ENCODE measurements at places on chromosomes 12 and 14.

DNA sequence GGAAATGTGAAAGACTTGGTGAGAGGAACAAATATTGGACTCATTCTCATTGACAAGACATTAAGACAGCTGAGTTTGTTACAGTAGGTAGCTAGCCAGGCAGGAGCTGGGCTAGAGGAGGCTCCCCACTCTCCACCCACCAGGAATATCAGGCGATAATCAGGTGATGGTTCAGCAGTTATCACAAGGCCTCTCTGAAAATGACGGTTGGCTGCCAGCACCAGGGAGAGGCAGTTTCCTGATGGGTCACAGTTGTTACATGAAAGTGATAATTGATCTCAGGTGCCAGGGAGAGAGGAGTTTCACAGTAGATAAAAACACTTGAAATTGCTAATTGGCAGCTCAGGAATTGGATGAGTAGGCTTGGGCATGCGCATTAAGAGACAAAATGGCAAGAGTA lies 116.5 kb downstream of the TMTC2 start:
- DNase-seq, result no peak

DNA sequence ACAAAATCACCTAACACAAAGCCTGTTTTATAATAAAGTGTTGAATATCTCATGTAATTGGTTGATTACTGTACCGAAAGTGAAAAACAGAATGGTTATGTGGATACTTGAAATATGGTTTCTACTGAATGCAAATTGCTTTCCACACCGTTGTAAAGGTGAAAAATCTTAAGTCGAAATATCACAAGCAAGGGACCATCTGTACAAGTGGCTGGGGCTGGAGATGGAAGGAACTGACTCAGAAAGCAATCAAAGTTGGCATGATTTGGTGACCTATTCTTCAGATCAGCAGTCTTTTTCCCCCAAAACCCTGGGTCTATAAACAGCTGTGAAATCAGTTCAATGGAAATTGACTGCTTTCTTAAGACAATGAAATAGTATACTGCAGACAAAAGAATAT lies 3.6 kb downstream of the CBX5 start:
- no peak for DNase-seq

DNA sequence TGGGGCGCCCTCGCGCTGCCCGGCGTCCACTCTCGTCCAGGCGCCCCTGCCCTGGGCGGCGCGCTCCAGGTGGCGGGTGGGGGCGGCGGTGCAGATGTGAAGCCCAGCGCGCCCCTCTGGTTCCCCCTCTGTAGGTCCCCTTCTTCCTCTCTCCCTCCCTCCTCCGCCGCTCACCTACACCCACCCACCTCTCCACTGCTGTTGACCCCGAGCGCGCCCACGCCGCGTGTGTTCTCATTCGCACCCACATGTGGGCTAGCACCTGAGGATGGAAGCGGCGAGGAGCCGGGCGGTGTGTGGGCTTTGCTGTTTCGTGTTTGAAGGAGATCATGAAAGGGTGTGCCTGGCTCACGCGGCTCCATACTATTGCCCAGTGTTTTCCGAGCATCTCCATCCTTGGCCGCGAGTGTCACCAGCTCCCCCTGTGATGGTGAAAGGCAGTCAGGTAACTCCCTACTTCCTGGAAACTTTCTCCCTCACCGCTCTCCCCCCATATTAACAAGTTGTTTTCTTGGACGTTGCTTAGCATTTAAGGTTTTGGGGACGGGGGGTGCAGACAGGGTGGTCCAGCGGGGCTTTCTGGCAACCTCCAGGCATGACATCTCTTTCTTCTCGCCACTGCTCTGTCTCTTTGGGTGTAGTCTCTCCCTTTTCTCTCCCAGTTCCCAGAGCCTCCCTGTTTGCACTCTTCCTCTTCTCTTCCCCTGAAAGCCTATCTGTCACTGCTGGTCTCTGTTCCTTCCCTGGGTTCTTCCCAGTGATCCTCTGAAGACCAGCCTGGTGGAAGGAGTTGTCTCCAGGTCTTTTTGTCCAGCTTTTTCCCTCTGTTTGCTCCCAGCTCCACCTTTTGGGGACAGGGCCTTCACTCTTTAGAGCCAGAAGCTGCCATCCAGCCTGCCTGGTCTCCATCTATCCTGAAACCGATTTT lies 1.6 kb downstream of the CACNA1C start:
- no peak for DNase-seq

DNA sequence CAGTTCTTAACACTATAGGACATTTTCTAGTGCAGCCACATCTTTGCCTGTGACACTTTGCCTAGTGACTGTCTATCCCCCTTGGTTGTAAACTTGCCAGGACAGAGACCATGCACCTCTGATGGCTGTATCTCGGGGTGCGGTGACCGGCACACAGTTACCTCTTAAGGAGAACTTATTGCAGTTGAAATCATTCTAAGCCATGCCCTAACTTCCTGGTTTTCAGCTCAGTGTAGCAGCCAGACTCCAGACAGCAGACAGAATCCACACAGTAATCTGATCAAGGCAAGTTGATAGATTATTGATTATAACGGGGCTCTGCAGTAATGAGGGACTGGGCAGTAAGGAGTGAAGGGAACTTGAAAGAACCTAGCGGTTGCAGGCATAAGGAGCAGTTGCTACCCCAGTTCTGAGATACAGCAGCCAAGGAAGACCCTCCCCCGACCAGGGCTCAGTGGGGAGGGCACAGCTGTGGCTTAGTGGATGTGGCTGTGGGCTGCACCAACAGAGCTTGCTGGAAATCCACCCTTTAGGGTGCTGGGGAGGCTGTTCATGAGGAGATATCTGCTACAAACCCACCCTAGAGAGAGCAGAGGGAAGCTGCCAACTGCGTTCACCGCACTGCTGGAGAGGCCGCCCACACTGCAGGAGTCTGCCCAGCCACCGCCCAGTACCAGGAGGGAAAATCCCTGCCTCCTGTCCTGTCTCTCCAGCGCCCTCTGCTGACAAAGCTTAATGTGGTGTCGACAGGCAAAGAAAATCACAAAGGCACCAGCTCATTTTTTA lies 58.2 kb upstream of the BEGAIN start:
- DNase-seq, result peak; percentile 38

- no peak for DNase-seq
Measured at GRCh38 chr12:127025545-127025944, 1241.4 kb upstream of the TMEM132C start.

DNA sequence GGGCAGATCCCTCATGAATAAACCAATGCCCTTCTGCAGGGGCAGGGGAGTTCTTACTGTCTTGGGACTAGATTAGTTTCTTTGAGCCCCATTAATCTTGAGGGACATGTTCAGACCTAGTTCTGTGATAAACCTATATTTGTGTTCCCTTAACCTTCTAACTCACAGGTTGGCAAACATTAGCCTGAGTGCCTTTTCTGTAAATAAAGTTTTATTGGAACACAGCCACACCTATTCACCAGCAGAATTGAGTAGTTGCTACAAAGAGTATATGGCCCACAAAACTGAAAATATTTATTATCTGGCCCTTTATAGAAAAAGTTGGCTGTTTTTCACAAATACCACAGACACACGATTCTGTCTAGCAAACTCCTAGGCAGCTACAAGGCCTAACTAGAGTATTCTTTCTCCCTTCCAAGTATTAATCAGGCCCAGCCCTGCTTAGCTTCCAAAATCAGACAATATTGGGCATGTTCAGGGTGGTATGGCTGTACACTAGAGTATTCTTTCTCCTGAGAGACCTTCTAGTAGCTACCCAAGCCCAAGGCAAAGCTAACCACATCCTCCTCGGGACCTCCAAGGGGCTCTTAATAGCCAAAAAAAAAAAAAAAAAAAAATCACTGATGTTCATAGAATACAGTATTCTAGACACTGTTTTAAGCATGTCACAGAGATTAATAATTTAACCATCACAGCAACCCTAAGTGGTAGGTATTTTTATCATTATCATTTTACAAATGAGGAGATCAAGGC lies 199.3 kb upstream of the PWP1 start:
- DNase-seq, result no peak

DNA sequence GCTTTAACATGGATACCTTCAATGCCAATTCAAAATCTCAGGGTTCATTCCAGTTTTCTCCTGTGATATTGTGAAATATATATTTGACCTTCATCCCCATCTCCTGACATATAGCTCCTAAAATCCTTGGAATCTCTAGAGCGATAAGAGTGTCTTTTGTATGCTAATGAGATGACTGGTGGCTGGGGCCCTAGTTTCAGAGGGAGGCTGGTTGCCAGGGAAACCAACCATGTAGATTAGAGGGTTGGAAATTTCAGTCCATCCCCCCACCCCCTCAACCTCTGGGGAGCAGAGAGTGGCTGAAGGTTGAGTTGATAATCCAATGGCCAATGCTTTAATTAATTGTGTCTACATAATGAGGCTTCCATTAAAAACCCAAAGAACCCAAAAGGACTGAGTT lies 59.4 kb downstream of the SDR9C7 start:
- no peak for DNase-seq

DNA sequence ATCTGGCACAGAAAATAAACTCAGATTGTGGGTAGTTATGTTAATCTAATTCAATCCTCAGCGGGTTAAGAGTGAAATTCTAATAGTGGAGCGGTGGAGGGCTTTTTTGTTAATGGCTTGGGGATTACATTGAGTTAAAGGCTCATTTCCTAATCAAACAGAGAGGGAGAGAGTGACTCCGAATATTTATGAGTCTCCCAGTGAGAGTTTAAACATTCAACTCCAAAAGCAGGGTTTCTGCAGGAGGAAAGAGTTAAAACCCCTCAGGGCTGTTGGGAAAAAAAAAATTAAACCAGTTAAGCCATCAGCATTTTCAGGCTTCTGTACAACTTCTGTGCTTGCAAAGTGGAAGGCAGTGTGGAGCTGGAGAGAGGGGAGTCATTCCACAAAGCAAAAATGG lies 62.1 kb upstream of the ESRRB start:
- no peak for DNase-seq

DNA sequence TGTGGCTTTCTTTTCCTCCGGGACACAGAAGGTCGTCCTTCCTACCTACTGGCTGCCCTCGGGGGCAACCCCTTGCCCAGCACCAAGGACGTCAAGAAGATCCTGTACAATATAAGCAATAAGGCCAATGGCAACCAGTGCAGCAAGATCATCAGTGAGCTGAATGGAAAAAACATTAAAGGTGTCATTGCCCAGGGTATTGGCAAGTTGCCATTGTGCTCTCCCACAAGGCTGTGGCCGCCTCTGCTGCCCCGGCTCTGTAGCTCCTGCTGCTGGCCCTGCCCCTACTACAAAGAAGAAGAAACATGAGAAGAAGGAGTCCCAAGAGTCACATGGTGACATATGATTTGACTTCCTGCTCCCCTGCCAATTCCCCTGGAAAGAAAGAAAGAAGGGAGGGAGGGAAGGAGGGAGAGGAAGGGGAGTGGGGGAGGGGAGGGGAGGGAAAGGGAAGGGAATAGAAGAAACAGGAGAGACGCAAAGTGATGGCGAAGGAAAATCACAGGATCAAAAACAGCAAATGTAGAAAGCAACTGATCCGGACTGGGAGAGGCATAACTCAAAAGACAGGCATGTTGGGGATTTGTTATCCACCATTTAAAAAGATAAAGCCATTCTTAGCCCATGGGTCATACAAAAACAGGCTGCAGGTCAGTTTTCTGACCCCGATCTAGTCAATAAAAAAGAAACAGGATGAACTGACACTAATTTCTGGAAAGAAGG lies 61.3 kb upstream of the RESF1 start:
- DNase-seq, result no peak

DNA sequence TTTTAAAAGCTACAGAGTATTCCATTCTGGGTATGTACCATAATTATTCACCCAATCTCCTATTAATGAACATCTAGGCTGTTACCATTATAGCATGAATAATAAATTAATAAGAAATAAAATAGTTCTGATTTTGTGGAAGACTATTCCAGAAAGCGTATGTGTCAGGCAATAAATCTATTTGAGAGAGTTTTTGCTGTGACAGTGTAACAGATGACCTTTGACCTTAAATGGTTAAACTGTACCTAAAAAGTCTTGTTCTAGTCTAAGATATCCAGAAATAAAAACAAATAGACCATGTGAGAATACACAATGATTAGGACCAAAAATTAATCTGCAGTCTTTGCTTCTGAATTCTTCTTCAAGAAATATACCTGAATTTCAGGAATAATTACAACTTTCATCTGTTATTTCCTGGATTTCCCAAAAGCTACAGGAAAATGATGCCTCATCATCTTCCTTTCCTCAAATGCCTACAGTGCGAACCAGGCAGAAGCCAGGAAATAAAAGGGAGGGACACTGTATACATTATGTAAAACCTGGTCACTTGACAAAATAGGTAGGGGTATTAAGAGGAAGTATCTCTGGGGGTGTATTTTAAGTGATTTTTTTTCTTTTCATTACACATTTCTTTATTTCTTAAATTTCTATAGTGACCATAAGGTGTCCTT lies 7.3 kb downstream of the TM7SF3 start:
- no peak for DNase-seq

DNA sequence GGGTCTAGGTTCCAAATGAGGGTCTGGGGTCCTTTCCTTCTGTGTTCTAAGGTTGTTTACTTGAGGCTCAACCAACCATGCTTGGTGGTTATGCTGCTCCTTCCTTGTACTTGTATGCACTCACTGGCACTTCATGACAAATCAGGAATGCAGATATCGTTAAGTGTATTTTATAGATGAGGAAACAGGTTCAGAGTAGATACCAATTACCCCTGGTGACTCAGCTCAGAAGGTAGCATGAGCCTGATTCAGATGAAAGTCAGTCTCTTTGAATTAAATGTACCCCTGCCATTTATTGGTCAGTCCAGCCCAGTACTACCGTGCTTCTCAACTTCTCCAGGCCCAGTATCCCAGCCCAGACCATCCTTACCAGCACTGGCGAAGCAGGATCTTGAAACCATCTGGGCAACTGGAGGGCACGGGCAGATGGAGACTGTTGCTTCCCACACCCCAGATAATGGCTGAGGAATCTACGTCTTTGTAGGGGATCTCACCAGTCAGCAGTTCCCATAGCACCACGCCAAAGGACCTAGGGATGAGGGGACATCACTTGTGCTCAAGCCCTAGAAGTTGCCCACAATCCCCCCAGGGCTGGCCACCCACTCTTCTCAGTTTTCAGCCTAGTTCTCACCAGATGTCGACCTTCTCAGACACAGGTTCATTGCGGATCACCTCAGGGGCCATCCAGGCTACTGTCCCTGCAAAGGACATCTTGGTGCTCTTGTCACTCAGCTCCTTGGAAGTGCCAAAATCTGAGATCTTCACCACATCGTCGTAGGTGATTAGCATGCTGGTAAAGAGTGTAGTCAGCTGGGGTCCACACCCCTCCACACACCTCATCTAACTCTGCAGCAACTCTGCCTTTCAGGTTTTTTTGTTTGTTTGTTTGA lies 14.3 kb downstream of the MAP3K12 start:
- DNase-seq, result no peak

DNA sequence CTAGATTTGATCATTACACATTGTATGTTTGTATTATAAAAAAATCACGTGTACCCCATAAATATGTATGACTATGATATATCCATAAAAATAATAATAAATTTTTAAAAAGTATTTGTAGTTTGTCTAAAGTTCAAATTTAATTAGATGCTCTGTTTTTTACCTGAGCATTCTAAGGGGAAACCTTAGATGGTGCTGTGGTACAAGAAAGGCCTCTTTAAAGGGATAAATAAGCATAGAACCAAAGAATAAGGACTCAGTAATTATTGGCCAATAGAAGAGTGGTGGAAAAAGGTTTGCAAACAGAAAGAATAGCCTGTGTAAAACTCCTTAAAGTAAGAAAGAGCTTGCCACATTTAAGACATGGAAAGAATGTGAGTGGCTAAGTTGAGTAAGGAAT lies 580.1 kb upstream of the SEL1L start:
- no peak for DNase-seq

- DNase-seq, result no peak
Measured at GRCh38 chr12:4856596-4856995, 53.1 kb upstream of the KCNA1 start.
